ENCODE measurements at places on chromosomes 2 and 18.

DNA sequence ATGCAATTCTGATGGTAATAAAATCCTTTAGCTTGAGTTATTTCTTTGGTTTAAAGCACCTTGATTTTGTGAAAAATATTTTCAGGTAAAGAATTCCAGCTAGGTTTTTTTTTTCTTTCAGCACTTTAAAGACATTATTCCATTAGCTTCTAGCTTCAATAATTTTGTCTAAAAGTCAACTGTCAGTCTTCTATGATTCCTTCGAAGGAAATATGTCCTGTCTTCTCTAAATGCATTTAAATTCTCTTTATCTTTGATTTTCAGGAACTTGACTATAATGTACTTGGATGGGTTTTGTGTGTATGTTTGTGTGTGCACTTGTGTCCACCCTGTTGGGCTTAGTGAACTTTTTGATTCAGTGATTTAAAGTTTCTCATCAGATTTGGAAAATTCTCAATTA is 4.7 kb downstream of the LONRF2 start:
- peak; percentile 14 for DNase-seq

DNA sequence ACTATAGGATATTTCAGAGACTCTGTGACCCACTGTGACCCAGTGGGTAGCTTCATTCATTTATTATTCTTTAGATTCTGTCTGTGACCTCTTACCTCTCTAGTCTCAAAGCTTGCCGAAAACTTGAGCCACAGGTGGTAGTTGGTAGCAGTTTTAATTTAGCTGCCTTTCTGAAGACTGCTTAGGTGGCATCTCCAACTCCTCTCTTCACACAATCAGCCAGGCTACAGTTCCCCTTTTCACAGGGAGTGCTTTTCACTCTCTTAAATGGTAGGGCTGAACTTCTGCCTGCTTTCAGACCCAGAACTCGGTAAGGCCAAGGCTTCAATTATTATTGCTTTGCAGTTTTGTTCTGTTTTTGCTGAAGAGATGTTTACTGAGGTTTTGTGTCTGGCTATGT is 349.6 kb downstream of the ARL6IP6 start:
- DNase-seq, result peak; percentile 87

GRCh38 chr18:42296723-42297122 is 341.7 kb downstream of the PIK3C3 start:
- no peak for DNase-seq

DNA sequence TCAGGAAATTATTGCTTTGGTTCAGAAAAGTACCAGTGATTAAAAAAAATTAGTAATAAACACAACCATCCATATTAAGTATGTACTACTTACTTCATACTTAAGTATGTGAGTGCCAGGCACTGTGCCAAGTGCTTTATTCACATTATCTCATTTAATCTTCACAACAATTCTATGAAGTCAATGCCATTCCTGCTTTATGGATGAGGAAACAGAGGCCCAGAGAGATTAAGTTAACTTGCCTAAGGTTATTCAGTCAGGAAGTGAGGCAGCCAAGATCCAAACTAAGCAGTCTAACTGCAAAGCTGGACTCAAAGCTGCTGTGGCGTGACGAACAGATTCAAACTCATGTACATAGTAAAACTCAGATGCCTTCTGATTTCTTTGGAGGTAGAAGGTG is 22.3 kb downstream of the DTNB start:
- DNase-seq, result no peak

- DNase-seq, result no peak
Observed at GRCh38 chr2:207269038-207269437, 103.3 kb upstream of the KLF7 start.

- DNase-seq, result no peak
Observed at GRCh38 chr18:69631281-69631680, 230.6 kb downstream of the DOK6 start.

- DNase-seq, result no peak
Observed at GRCh38 chr2:58930537-58930936, 689.4 kb upstream of the FANCL start.

DNA sequence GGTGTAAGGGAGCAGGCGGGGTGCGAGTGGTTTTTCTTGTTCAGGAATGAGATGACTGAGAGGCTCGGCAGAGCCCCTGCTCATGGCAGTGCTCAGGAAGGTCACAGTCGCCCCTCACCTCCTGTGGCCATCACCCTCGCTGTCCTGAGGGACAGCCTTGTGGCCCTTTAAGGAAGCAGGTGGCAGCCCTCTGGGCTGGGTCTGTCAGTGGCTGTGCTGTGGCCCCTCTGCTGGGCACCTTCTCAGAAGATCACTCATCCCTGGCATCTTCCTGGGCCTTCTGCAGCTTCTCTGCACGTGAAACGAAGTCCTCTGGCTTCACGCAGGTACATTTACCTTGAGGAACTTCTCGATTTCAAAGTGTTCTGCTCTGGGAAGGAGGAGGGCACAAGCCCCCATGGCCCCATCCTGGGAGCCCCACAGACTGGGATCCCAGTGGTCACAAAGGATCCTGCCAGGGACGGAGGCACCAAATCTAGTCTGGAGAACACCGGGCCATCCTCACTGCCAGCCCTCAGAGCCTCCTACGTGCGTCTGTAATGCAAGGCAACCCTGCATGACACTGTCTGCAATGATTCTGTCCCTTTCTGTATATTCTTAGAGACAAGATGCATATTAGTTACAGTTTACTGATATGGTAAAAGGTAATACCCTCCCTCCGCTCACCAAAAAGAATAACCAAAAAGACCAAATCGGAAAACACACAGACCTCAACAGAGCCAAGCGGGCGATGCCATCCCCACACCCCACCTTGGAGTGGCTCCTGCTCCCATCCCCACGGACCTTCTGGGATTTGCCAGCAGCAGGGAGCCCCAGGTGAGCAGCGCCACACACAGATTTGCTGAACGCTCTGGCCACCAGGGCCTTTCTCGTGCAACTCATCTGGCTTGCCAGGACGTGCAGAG is 25.9 kb upstream of the FAHD2A start:
- no peak for DNase-seq

GRCh38 chr2:208042041-208042440 is 16.7 kb upstream of the PLEKHM3 start:
- no peak for DNase-seq

DNA sequence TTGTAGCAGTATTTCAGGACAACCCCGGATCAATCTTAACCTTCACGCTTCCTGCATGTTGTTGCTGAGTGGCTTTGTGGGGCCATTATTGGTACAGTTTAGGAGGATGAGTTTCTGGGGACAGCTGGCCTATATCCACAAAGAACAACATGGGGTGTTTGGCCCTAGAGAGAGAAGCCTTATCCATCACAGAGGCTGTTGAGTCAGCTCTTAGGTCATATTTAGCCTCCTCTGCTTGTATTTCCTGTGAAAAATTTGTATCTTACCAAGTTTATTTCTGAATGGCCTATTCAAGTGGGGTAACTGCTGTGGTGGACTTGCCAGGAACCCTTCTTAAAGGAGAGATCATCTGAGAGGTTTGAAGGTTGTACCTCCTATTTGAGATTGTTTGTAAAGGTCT is 77.6 kb downstream of the MAP4K4 start:
- no peak for DNase-seq

GRCh38 chr2:70995426-70995729 is 705 bp upstream of the TEX261 start:
- DNase-seq, result peak; percentile 82

- no peak for DNase-seq
Observed at GRCh38 chr2:188326669-188327301, 35.1 kb downstream of the GULP1 start.

DNA sequence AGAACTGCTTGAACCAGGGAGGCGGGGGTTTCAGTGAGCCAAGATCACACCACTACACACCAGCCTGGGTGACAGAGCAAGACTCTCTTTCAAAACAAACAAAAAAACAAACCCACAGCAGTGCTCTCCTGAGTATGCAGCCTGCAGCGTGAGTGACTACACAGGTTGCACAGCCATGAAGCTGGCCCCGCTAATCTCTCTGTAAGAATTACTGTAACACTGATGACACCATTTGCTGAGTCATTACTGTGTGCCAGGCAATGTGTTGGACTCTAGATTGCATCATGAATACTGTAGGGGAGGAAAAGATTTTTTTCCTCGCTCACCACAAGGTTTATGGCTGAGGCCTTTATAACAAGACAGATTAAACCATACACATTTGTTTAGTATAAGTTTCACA is 118.6 kb upstream of the ATP8B1 start:
- DNase-seq, result no peak

- no peak for DNase-seq
Observed at GRCh38 chr2:12807907-12808810, 91.4 kb downstream of the TRIB2 start.

DNA sequence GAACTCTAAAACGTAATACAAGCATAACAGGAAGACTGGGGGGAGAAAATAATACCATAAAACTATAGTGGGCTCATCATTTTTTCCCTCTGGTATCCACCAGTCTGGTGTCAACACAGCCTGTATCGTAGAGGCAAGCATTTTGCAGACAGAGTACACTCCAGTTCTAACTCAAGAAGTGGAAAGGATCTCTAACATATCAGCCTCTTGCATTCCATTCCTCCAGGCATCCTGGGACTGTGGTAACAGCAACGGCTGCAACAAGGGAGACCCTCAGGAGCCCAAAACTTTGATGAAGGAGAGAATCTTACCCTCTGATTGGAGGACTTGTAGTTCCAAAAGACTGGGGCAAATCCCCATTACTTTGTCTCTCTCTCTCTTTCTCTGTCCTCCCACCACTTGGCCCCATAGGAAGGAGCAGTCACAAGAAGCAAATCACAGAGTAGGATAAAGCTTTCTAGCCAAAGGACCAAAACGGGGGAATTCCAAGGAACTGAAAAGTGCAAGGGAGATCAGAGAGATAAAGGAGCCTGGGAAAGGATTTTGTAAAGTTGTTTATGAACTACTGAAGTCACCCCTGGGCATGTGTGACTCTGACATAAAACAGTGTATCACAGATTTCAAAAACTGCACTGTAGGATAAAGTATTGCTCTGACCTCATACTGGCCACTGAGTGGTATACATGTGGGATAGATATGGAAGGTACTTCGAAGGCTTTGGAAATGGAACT is 11.9 kb downstream of the FRZB start:
- DNase-seq, result no peak

- DNase-seq, result no peak
Observed at GRCh38 chr2:183253441-183254130, 129.3 kb downstream of the NUP35 start.

All from MM.1S (cell line).